Central memory CD4-positive, alpha-beta T cell (primary cell): ENCODE measurements at places on chromosomes 12 and 14.

DNA sequence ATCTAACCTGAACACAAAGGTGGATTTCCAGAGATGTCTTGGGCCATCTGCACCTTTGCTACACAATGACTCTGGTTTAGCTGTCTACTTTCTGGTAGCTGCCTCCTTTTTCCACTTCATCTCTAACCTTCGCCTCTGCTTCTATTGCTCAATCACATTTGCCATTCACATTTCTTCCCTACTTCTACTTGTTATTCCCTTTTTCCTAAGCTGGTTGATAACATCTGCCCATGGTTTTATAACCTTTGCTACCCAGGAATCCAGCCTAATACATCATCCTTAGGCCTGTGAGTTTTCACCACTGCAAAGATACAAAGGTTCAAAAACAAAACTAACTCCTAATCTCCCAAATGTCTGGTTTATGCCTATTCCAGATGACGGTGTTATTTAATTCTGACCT, 13.2 kb downstream of the SPPL3 start:
- no peak for DNase-seq

DNA sequence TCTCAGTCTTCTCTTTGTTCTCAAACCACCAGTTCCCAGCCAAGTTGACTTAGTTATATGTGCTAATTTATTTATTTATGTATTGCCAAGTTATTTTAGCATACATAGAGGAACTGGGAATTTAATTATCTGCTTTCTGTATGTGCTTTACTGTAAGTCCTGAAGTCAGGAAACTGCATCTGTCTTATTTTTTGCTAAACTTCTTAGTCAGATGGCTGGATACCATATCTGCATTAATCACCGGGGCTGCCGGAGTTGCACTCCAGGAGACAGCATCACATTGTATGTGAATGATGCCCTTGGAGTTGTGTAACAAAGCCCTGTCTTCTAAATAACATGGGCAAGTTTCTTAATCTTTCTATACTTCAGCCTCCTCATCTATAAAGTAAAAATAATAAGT, 96.2 kb downstream of the MON2 start:
- DNase-seq: no peak

GRCh38 chr12:117545216-117545615, 183.8 kb upstream of the NOS1 start:
- no peak for DNase-seq

DNA sequence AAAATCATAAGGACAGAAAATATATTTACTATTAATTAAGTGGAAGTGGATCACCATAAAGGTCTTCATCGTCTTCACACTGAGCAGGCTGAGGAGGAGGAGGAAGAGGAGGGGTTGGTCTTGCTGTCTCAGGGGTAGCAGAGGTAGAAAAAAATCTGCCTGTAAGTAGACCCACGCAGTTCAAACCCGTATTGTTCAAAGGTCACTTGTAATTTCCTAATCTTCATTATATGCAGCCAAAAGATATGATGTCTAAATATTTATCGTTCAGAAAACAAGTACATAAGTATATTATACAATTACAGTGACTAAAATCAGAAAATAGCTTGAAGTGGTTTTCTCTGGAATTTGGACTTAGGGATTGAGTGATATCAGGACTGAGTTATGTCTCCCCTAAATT, 72.1 kb downstream of the GTF2A1 start:
- no peak for DNase-seq

GRCh38 chr12:108815875-108816594, 41.3 kb downstream of the SSH1 start:
- no peak for DNase-seq
